ENCODE measurements at places on chromosomes 16 and 17.

GRCh38 chr16:89618109-89618998 lies 4.9 kb downstream of the DPEP1 start:
- no peak for DNase-seq

- DNase-seq, result no peak
Measured at GRCh38 chr16:11015076-11015475, 70.7 kb downstream of the CLEC16A start.

- peak; percentile 69 for DNase-seq
Measured at GRCh38 chr16:88747588-88748301, 37.3 kb downstream of the PIEZO1 start.

DNA sequence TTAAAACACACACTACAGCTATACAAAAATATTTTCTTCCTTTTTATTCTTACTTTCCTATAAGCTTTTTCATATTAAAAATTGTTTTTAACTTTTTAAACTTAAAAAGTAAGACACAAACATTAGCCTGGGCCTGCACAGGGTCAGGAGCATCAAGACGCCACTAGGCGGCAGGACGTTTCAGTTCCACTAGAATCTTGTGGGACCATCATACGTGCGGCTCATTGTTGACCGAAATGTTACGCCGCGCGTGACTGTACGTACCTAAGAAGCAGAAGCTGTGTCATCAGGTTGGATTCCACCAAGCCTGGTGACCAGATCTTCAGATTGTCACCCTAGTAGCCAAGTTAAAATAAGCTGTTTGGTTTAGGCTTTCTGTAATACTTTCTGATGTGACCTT lies 47.1 kb downstream of the USP10 start:
- no peak for DNase-seq

GRCh38 chr17:61325382-61326073 lies 74.1 kb upstream of the TBX2 start:
- no peak for DNase-seq

DNA sequence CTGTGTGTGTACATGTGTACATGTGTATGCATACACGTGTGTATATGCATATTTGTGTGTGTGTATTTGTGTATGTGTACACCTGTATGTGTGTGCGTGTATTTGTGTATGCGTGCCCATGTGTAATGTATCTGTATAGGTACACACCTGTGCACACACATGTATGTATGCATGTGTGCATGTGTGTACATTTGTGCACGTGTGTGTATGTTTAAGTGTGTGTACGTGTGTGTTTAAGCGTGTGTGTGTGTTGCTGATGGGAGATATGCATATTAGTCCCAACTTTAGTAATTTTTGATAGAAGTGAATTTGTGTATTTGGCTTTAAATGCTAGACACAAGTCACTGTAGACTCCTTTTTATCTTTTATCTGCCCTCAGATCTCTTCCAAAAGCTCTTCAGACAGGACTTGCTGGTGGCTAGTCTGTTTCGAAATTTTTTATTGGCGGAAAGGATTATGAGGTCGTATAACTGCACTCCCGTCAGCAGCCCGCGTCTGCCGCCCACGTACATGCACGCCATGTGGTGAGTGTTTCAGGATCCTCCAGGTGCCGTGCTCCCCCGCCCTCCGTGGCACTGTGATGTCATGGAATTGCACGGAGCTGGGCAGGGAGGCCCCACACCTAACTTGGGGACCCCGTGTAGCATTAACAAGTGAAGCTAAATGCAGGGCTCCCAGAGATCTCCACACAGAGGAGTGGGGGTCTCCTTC lies 168.8 kb upstream of the CHMP6 start:
- DNase-seq, result no peak

GRCh38 chr16:79182616-79183015 lies 417.9 kb downstream of the MAF start:
- no peak for DNase-seq

- DNase-seq, result no peak
Measured at GRCh38 chr17:79874329-79874981, 35.2 kb upstream of the CBX4 start.

DNA sequence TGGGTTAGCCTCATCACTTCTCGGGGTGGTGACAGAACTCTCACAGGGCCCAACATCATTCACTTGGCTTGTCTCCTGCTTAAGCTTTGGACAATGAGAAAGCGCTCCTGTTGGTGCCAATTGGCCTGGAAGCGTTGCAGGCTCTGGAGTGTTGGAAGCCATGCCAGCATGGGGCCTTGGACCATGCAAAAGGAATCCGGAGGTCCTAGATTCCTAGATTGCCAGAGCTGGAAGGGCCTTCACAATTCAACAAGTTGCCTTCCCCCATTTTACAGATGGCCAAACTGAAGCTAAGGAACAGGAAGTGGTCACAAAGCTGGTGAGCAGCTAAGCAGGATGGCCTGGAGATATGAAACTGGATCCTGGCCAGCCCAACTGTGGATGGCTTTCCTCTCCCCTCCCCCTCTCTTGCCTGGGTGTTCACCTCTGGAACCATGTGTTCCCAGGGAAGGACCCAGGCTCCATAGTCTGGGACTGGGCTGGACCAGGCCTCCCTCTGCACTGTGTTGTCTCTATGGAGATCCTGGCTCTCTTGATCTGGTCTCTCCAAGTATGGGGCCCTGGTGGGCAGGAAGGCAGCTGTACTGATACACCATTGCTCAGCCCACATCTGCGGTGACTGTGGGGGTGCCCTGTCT lies 6.0 kb upstream of the IGFBP4 start:
- DNase-seq, result no peak

DNA sequence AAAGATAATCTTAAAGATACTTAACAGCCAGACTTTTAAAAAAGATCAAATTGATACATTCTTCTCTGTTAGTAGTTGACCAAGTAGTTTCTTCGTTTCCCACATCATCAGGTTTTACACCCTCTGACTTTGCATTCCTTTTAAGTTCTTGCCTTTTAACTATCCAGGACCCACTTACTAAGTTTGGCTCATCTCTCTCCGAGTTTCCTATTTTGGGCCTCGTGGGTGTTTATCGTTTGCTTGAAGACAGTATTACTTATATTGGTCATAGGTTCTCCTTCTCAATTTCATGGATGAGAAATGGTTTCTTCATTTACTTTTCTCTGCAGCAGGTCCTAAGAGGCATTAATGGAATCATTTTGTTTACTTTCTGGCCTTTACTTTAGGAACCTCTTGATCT lies 43.2 kb downstream of the RPA1 start:
- DNase-seq, result no peak

DNA sequence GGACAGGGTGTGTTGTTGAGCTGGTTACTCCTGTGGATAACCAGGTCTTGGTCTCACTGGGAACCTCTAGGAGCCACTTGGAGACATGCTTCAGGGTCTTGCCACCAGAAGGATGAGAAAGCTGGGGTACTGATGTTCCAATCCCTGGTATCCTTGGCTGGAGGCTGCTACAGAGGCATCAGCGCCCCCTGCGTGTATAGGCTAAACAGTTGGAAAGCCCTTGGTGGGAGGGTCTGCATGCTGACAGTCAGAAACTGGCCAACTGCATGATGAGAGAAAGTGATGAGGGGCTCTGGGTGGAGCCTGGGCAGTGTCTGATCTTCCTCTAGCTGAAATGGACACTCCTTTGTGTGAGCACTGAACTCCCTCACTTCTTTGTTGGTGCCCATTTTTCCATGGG lies 536.9 kb downstream of the XYLT1 start:
- no peak for DNase-seq

All from activated T-cell treated with anti-CD3 and anti-CD28 coated beads, Interleukin-2, amount 50 U/mL, for 48 hours (primary cell).